ENCODE measurements at places on chromosomes 6 and 20. TPM values are rescaled to one million over a fixed set of nuclear protein-coding genes. Genes with fewer than 3 reads are reported as not detected.

DNA sequence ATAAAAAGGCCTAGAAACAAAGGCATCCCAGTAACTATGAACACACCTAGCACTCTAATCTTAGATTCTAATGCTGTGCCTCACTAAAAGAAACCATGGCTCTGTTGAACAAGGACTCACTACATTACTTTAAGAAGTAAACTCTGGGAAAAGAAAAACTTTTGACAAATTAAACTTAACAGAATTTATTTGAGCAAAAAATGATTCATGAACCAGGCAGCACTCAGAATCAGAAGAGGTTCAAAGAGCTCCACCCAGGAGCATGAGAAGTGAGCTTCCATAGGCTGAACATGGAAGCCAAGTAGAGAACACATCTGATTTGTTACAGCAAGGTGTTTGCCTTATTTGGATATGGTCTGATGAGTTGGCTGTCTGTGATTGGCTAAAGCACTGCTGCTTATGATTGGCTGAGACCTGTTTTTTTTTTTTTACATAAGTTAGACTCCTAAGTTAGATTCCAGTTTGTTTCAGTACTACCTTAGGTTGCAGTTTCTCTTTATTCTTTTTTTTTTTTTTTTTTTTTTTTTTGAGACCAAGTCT, 343.6 kb upstream of the SASH1 start:
- DNase-seq = peak; percentile 5

DNA sequence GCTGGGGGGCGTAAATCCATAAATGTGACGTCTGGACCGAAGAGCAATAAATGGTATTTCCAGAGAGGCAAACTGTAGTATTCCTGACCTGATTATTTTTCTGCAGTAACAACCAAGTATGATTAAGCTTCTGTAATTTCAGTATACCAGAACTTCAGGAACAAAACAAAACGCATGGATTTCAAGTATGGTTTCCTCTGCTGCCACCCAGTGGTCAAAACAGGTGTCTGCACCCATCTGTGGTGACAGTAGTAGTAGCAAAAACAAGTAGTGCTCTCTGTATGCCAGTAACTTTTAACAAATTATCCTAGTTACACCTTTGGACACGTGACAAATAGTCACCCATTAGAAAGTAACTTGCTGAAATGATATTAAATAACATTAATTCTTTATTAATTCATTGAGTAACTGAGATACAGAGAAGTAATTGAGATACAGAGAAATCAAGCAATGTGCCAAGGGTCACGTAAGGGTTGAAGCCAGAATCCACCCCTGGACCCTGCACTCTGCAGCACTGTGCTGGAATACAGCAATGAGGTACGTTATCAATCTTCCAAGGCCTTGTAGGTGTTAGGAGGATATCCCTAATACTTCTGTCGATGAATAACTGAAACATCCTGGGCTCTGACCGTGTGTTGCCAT, 7.9 kb downstream of the CALHM4 start:
- DNase-seq = peak; percentile 71

- no peak for DNase-seq
Measured at GRCh38 chr20:54345821-54346220, 129.6 kb upstream of the DOK5 start.

RPS6KA2 gene
- 43.7 TPM for total RNA-seq

VTA1 gene
- total RNA-seq = 82.8 TPM
